ENCODE measurements at places on chromosomes 1 and 21.
A peak's percentile ranks its signal among the peaks of the same experiment; 100 is the strongest.

GRCh38 chr1:108584428-108584856 lies 24.5 kb downstream of the EEIG2 start:
- no peak for DNase-seq

- DNase-seq = peak; percentile 11
Measured at GRCh38 chr1:162397039-162397448, 14.9 kb downstream of the SH2D1B start.

- DNase-seq = no peak
Measured at GRCh38 chr1:215054266-215054665, 28.3 kb upstream of the KCNK2 start.

- DNase-seq = no peak
Measured at GRCh38 chr21:37548521-37548981, 182.0 kb downstream of the DYRK1A start.
